ENCODE measurements at places on chromosomes 6 and 20. TPM values are rescaled to one million over a fixed set of nuclear protein-coding genes. Genes with fewer than 3 reads are reported as not detected.
A peak's percentile ranks its signal among the peaks of the same experiment; 100 is the strongest.

DNA sequence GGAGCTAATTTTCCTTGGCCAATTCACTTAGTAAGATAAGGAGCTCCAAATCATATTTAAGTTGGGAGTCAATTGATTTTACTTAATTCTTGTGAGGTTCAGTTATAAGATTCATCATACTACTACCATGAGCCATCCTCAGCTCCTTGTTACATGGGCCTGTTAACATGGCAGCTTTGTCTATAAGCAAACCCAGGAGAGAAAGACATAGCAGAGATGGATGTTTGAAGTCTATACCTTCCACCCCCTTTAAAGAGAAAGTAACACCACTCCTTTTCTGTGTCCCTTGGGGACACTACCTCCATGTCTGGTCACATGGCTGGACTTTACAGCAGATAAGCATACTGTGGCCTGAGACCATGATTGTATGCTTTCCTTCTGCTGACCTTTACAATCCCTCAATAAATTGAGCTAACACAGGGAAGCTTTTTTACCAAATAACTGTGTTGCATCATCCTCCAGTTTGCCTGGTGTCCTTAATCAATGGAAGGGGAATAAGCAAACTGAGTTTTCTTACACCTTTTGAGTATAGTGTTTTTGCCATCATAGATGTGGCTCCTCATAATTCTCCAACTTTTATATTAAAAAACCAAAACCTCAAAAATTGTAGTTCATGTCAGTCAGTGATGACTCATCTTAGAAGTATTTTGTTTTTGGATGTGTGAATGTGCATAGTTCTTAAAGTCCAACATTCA, 9.8 kb upstream of the ZNFX1 start:
- no peak for DNase-seq

GRCh38 chr6:30766461-30767157, 22.3 kb upstream of the IER3 start:
- no peak for DNase-seq

Gene ME1
- total RNA-seq: 7.9 TPM

Gene SAMD3
- total RNA-seq: 0.52 TPM

Gene RBPJL
- 837 TPM for total RNA-seq

DNA sequence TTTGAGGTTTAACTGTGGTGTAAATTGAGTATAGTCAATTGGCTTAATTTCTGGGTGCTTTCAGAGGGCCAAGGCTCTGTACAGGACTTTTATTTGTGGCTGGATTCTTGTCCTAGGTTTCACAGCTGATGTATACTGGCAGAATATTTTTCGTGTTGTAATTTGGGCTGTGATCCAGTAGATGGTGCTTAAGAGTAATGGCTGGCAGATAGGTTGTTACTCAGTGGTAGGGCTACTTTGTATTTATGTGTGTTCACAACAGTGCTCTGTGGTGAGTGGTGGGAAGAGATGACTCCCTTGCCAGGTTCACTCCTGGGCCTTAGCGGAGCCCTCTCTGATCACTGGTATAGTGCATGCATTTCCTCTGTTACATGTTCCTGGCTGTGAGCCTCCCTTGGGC, 34.5 kb upstream of the FERMT1 start:
- no peak for DNase-seq

DNA sequence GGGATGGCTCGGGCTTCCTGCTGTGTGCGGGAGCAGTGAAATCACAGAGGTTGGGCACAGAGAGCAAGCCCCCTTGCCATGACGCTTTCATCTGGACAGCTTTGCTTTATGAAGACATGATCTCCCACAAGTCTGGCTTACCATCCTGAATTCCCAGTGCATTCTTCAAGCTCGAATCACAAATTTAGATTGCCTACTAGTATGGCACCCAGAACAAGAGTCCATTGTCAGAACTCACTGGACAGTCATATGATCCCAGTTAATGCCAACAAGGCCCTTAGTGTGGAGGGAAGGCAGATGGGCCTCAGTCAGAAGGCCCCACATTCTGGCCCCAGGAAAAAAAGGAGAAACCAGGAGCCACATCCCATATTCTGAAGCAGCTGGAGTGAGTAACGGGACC, 147.3 kb upstream of the FOXQ1 start:
- no peak for DNase-seq

DNA sequence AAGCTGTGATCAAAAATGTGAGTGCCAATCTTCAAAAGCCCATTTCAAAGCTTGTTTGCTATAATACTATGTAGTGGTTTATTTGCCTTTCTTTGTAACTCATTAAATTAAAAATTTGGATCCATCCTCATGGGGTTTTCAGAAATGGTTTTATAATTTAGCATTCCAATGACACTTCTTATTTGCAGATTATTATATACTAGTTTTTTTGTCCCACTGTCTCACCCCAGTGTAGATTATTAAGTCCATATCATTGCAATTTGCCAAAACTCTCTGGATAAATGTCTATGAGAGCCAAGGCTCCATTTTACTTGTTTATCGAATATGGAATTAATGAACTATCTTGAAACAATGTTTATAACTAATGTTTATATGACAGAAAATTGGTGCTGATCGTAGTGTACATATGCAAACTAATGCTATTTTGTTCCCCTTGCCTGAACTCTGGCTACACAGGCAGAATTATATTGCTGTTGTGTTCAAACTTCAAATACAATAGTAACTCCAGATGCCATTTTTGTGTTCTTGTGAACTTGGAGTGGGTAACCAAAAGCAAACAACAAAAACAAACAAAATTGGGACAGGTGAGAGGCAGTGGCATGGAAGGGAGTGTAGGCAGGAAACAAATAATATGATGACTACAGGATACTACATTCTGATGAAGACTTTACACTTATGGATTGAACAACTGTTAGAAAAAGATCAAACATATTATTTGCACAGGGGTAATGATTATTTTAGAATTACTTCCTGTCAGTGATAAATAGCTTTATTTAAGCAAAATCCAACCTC, 307.1 kb upstream of the FLRT3 start:
- DNase-seq: no peak

DNA sequence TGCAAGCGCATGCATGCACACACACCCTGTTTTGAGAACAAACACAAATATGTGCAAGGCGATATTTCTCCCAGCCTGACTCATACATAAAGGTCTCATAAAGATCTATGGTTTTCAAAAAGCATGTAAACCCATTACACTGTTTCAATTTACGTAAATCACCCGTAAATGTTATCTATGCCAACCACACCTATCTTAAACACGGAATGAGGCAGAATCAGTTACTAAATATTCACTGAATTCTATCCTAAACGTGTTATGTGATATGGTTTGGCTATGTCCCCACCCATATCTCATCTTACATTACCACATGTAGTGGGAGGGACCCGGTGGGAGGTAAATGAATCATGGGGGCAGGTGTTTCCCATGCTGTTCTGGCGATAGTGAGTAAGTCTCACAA, 621.6 kb downstream of the KIF16B start:
- no peak for DNase-seq

DNA sequence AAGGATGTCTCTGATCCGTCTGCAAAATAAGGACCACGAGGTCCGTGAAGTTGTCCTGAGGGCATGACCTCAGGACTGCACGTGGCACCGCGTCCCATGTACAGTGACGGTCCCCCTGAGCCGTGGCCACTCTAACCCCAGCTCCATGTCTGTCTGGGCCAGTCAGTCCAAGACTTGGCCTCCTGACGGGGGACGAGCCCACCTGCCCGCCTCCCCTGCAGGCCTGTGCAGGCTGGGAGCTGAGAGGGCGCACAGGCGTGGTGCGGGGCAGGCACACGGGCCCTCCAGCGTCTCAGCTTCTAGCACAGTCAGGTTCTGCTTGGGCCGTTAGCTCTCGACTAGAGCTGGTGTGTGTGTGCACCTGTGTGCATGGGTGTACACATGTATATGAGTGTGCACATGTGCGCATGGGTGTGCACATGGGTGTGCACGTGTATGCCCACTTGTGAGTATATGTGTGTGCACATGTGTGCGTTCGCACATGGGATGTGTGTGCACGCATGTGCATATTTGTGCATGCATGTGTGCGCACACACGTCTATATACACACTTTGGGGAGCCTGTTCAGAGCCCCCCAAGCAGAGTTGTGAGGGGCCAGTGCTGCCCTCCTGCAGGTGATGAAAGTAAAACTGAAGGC, 307.0 kb downstream of the TAF4 start:
- DNase-seq: no peak

DNA sequence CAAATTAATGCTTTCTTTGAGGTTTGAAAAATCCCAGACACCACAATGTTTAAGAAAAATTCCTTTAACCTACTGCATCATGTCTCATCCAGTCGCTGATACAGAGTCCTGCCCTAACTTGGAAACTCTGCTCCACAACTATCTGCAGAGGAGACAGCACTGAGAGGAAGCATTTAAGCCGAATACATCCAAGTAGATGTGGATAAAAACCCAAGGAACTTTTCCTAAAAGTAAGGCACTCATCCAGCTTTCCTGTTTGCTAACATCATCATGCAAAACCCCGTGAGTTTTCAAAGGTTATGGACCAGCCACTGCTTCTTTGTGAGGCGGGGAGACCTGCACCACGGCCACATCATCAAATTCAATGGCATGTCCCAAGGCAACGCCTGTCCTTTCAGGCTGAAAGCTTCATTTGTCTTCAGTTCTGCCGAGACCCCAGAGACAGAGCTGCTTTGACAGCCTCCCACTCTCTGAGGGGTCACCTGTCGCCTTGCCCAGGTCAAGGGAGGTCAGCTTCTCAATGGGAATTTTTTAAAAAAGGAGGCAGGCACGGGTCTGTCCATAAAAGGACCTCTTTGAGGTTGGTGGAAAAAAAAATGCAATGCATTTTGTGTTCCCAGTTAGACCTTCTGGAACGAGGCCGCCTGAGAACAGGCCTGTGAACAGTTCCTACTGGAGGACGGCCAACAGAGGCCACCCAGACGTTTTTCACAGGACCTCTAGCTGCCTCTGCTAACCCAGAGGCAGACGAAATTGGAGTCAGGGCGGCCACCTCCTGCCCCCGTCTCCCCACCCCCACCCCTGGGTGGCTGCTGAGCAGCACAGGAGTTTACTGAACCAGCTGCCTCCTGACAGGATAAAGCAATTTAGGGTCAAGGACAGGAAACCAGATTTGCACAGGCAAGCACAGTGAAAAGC, 142.5 kb upstream of the HDDC2 start:
- peak; percentile 24 for DNase-seq

DNA sequence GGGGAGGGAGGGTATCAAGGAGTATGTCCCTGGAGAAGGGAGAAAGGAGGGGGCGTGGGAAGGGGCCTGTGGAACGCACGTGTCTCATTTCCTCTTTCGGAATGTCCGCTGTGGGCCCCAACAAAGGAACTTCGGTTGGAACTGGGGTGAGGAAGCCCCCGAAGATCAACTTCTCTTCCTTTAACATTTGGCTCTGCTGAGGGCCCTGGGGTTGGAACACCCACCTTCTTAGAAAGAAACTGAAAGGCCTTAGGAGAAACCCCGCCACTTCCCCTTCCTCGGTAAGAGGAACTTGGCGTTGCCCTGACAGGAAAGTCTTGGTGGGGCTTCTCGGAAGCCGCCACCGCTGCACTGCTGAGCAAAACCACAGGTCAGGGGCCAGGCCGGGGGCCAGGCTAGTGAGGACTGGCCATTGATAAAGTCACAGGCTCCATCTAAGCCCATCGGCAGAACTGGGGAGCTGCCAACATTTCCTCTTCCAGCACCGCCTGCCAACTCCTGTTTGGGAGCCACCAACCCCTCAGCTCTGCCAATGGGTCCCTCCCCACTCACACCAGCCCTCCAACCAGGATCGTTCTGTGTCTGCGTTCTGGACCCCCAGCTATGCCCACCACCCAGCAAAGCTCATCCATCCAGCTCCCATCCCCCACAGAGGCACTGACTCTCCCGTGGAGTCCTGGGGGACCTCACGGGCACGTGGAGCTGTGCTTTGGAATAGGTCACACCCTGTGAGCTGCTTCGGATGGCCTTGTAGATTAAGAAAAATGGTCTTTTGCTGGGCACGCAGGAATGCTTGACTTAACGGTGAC, 44.8 kb downstream of the FGD2 start:
- DNase-seq: no peak

Gene SYCP2L
- total RNA-seq: 2.1 TPM

DNA sequence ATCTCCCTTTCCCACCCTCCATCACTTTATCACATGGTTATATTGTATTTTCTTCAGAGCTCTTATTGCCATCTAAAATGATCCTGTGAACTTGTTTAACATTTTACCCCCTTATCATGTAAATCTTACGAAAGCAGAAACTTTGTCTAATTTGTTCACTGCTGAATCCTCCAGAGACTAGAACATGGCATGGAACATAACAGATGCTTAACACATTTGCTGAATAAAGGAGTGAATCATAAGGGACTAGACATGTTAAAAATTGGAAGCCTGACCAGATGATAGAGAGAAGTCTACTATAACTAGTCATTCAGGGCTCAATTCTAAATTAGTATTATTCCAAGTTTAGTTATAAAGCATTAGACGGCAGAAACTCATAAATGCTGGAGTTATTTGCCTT, 73.3 kb downstream of the MAN1A1 start:
- no peak for DNase-seq

DNA sequence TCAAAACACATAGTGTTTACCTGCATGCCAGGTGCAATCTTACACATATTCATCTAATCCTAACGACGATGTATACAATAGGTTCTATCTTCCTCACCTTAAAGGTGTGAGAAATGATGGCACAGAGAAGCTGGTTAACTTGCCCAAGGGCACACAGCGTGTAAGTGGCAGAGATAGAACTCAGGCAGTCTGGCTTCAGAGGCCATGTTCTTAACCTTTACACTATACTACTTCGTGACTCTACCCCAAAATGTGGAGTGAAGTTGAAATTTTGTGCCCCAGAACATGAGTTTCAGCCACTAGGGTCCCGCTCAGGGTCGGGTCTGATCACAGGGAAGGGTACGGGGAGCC, 584 bp downstream of the VPS52 start:
- no peak for DNase-seq

Gene CPNE5
- total RNA-seq: 0.78 TPM

Gene TCF21
- 1.3 TPM for total RNA-seq

DNA sequence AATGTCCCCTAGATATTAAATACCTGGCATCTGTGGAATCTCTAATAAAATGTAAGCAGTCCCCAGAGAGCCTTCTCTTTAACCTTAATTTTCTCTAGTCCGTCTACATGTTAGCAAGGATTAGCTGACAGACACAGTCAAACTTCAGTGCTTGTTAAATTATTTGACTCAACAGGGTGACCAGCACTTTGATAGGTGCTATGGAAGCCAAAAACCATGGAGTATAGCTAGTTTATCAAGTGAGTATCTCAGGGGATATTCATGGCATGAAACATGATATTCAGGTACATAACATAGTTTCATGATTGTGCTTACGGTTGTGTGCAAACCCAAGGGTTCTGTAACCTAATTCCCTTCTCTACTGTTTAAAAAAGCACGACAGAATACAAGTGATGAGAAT, 3.9 kb downstream of the RHAG start:
- DNase-seq: no peak

Data from body of pancreas (tissue), 4 donors.